ENCODE measurements at places on chromosomes 3 and 15. TPM values are rescaled to one million over a fixed set of nuclear protein-coding genes. Genes with fewer than 3 reads are reported as not detected.

Gene SLC24A5
- total RNA-seq = not detected

Gene UBAP1L
- total RNA-seq = 6.3 TPM

Gene CAMKV
- 0.39 TPM for total RNA-seq

Gene CLDN16
- total RNA-seq = not detected

DNA sequence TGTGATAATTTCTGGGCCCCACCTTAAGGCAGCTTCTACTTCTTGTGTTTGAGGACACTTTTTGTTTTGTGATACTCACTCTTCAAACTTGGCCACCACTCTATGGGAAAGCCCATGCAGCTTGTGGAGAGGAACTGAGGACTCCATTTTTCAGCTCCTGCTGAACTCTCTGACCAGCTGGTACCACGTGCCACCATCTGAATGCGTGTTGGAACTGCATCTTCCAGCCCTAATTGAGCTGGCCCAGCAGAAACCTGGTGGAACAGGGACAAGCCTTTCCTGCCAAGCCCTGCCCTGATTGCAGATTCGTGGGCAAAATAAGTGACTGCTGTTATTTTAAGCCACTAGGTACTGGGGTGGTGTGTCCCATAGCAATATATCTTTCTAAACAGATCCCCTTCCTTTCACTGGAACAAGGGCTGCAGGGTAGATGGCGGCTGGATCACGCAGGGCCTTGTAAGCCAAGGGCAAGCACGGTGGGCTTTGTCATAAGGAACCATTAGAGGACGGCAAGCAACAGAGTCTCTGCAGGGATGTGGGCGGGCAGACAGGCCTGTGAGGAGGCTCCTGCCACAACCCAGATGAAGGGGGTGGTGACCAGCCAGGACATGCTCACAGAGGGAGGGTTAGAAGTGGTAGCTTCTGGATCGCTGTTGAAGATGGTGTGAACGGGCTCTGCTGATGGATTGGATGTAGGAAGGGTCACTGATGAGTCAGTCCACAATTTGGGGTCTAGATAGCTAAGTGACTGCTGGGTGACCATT, 9.5 kb downstream of the H1-8 start:
- DNase-seq = no peak

DNA sequence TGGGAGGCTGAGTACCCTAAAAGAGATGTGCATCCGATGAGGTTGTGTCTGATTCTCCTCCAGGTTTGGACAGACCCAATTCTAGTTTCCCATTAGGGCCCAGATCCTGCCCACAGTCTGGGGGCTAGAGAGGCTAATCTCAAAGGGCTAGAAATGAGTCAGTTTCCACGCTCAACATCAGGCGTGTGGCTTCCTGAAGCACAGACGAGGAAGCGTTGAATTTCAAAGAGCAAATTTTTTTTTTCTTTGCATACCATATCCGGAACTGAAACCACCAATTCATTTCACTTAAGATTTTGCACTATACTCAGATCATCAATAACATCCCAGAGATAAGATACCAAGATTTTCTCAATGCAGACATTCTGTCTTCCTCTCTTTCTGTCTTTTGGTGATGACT, 173.8 kb upstream of the BCL6 start:
- peak; percentile 71 for DNase-seq

- DNase-seq = peak; percentile 55
Observed at GRCh38 chr3:18423401-18424212, 1.5 kb downstream of the SATB1 start.

- DNase-seq = no peak
Observed at GRCh38 chr15:54990793-54991192, 205.9 kb downstream of the RSL24D1 start.

- no peak for DNase-seq
Observed at GRCh38 chr3:170839518-170840100, 30.4 kb downstream of the RPL22L1 start.

DNA sequence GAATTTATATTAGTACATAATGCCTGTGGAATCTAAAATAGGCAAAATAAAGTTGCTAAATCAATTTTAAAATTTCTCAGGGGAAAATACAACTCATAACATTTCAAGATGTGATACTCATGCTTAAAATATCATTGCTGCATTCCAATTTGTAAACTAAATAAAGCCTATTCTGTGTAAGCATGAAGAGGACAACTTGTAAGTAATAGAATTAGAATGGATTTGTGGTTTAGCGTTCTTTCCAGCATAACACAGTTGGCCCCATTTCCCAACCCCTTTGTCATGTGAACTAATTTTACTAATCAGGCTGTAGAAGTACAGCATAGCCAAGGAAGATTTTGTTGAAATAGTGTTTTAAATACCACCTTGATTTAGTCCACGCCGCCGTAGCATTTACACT, 437.2 kb downstream of the SI start:
- DNase-seq = no peak

DNA sequence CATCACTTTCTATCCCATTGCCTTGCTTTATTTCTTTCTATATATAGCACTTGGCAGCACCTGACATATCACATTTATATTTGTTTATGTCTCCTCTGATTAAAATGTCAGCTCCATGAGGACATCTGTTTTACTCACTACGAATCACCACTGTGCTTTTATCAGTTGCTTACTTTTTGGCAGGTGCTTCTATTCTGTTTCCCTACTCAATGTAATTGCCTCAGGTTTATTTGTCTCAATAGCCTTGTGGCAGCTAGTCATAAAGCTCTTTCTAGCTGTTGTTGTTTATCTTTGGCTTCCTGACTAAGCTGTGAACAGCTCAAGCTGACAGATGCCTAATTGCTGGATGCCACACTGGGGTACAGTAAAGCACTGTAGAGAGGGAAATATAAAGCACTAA, 85.5 kb downstream of the VPS13C start:
- DNase-seq = no peak

Gene PYDC2
- total RNA-seq = not detected

DNA sequence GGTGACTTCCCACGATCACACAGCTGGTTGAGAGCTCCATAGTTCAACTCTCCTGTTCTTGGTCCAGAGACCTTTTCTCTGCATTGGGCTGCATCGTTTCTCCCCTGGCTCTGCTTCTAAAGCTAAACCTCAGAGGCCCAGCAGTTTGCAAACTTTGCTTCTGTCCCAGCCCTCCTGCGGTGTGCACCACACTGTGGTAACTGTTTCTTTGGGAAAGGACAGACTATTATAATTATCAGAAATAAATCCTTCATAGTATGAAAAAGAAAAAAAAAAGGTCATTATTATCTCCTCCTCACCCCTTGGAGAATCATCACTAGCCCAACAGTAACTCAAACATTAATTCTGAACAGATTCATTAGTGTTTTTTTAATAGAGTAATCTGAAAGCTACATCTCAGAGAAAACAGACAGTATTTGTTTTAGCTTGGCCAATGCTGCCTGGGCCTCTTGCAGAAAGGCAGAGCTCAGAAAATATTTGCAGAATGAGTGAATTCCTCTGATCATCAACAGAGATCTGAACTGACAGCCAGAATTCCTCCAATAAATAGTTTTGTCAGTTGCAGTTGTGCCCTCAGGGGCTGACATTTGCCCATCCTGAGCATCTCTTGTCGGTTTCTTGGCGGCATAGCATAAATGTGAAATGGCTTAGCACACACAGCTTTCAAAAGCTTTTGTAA, 52.9 kb downstream of the BFSP2 start:
- DNase-seq = no peak

Gene DNAH12
- total RNA-seq = 0.11 TPM

Gene TMC3
- not detected for total RNA-seq

GRCh38 chr3:153967260-153967659, 153.9 kb upstream of the ARHGEF26 start:
- DNase-seq = no peak

DNA sequence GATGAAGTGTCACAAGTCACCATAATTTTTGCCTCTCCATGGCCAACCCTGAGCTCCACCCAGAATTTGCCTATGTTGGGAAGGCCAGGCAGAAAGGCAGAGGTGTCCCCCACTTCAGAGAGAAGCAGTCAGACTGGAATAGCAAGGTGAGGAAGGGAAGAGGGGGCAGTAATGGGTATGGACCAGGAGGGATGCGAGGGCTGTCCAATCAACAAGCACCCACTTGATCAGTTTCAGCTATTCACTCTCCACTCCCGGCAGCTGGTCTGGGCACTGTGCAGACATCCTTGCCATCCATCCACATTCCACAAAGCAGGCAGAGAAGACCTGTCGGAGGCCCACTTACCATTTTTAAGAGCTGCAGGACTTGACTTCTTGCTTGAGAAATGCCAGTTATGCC, 43.5 kb upstream of the CTNNB1 start:
- DNase-seq = no peak

DNA sequence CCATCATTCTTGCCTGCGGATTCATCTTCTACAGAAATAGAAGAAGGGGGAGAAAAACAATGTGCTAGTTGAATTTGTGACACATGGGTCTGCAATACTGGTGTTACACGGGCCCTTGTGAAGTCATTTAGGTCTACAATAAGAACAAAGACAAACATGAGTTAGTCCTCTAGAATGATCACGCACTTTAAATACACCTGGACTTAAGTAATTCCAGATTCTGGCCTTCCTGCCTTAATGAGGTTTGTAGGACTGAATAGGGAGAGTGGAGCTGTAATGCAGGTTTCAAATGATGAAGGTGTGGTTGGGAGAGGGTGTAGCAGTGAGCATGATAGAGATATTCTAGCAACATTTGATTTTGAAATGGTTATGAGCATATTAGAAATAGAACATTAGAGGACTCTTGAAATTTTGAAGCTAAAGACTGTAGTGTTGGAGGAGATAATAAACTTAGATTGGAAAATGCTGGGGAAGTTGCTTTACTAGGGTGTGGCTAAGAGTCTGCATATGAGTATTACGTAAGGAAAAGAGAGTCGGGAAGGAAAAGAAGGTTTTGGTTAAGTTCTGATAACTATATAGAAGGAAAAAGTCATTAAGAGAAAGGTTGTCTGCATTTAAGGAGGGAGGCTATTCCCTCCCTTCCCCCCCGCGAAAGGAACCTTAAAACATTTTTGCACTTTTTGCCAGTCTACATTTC, 606 bp downstream of the EIF2A start:
- DNase-seq = no peak

Gene XCR1
- total RNA-seq = 0.07 TPM

Gene DAZL
- total RNA-seq = not detected

DNA sequence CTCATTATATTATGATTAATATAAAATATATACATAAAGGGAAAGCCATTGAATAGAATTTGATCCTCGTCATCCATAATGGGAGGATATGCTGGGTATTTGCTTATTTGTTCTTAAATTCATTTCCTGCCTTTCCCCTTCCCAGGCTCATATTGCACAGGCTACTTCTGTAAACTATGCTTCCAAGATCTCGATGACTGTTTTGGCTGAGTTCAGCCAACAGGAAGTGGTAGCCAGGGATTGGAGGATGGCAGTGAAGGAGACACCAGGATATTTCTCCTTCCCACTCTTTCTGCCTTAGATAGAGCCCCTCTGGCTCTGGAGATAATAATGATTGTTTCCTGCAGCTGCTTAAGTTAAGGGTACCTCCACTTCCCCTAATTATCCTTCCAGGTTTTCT, 44.3 kb upstream of the DYNC1LI1 start:
- no peak for DNase-seq

- DNase-seq = peak; percentile 3
Observed at GRCh38 chr15:25175789-25176615, 221.2 kb downstream of the SNRPN start.

Gene GADL1
- not detected for total RNA-seq

Data from activated T-helper 2 cell treated with anti-CD3 and anti-CD28 coated beads, Interferon-gamma antibody, Interleukin-2, Interleukin-4, amounts not matched to agents 10 μg/mL and 5 μg/mL and 100 μg/mL, durations not matched to agents 14 hours and 24 hours and 36 hours (primary cell).